Renal cortex interstitium (tissue), 15 donors: ENCODE measurements at places on chromosomes 1 and 21. TPM values are rescaled to one million over a fixed set of nuclear protein-coding genes. Genes with fewer than 3 reads are reported as not detected.
A peak's percentile ranks its signal among the peaks of the same experiment; 100 is the strongest.

- DNase-seq, result no peak
Observed at GRCh38 chr21:34189506-34189905, 116.1 kb downstream of the MRPS6 start.

- no peak for DNase-seq
Observed at GRCh38 chr1:82318921-82319320, 518.2 kb downstream of the ADGRL2 start.

GRCh38 chr1:104929280-104929679 is 1179.6 kb downstream of the AMY1C start:
- DNase-seq, result no peak

DNA sequence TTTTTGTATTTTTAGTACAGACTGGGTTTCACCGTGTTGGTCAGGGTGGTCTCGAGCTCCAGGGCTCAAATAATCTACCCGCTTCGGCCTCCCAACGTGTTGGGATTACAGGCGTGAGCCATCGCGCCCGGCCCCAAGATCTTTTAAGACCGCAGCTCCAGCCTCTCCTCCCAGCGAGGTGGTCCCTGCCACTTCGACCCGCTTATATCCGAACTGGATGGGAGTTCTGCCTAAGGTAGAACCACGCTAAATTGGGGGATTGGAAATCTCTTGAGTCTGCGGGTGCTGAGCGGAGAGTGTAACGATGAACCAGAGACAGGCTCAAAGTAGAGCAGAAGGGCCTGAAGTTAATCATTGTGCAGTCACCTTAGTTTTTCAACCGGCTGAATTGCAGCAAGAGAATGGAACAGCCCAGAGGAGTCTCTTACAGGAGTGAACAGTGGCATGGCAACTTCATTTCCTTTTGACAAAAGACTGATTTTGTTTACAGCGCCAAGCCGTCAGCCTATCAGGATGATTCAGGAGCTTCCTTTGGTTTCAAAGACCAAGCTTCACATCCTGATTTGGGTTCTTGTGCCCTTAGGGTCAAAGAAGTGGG is 726 bp upstream of the CYB5R1 start:
- no peak for DNase-seq

GRCh38 chr1:12556957-12557935 is 60.8 kb downstream of the DHRS3 start:
- DNase-seq, result no peak

- DNase-seq, result no peak
Observed at GRCh38 chr1:210828996-210829596, 304.9 kb downstream of the KCNH1 start.

DNA sequence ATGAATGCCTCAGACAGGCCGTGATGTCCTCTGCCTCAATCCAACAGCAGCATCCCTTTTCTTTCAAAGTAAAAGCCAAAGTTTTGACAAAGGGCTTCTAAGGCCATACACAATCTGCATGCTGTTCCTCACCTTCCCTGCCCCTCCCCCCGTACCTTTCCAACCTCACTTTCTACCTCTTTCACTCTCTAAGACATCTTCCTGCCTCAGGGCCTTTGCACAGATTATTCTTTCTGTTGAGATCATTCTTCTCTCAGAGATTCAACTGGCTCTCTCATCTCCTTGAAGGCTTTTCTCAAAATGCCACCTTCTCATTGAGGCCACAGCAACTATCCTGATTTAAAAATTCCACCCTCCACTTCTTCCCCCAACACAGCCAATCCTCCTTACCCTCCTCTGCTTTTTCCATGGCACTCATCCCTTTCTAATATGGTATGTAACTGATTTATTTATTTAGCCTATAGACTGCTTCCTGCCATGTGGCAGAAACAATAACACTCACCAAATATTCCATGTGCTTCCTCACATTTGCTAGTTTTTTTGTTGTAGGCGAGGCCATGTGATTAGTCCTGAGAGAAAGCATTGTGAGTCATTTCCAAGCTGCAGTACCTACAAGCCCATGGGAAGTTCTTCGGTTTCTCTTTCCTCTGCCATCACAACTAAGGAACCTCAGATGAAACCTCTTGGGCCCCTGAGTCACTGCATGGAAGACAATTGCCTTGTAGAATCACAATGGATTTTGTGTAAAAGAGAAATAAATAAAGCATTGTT is 58.7 kb upstream of the GADD45A start:
- DNase-seq, result no peak

Gene COL9A2
- polyA plus RNA-seq, result 28.5 TPM

DNA sequence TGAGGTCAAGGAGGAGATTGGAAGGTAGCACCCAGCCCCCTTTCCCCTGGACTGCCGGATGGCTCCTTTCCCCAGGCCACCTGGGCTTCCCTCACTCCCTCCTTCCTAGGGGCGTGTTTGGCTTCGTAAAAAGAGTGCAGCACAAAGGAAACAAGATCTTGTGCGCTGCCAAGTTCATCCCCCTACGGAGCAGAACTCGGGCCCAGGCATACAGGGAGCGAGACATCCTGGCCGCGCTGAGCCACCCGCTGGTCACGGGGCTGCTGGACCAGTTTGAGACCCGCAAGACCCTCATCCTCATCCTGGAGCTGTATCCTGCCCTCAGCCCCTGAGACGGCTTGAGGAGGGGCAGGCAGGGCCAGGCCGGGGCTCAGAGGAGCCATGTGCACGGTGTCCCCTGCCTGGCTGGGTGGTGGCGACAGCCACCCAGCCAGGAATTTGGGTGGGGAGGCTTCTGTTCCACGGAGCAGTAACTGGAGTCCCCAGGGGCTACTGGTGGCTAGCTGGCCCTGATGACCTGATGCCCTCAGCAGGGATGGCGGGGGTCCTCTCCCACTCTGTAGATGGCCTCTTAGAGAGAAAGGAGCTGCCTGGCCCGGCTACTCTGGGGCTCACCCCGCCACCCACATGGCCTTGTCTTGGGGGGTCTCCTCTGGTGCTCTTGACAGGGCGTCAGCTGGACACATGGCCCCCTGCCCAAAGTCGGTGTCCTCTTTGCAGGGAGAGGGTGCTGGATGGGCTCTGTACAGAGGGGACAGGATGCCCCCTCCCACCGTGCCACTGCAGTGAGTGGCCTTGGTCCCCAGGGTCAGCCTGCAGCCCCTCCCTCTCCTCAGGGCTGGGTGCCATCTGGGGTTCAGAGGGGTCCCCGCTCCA is 39.5 kb downstream of the TRIM11 start:
- DNase-seq, result no peak

- peak; percentile 74 for DNase-seq
Observed at GRCh38 chr1:206909161-206909882, 12.1 kb downstream of the IL24 start.

- DNase-seq, result peak; percentile 46
Observed at GRCh38 chr1:51189421-51190073, 46.5 kb upstream of the RNF11 start.

Gene FAM163A
- polyA plus RNA-seq, result 0.90 TPM

- DNase-seq, result no peak
Observed at GRCh38 chr1:44316231-44316759, 38.8 kb downstream of the ERI3 start.

GRCh38 chr1:111285879-111286278 is 4.8 kb upstream of the CHIA start:
- no peak for DNase-seq

- DNase-seq, result no peak
Observed at GRCh38 chr1:39952359-39953110, 2.4 kb upstream of the MFSD2A start.

DNA sequence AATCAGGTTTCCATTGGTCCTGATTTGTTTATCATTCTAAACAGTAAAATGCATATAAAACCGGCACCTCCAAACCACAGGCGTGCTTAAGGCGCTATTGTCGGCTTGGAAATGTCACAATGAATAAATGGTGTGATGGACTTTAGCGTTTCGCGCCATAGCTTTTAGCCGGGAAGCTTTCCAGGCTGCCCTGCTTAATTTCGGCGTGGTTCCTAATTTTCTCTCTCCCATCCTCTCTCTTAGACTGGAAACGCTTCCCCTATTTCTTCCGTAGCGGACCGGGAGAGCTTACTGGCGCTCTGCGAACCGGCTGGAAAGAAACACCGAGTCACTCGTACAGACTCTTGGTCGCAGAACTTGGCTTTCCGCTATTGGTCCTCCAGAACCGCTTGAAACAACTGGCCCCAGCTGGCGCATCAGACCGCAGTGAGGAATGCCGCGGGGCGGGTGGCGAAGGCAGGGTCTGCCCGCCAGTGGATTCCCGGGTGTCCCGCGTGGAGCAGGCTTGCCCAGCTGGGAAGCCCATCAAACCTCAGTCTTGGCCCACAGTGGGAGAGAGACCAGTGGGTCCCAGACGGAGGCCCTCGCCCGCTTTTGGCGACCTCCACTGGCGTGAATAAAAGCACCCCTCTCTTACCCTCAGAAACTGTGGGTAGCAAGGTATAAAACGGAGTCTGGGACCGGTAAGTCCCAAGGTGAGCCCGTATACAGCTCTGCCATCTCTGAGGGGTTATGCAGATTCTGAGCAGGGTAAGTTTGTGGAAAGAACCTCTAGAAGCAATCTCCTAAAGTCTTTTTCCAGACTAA is 4.0 kb upstream of the LHX8 start:
- DNase-seq, result no peak

Gene TIAM1
- polyA plus RNA-seq, result 13.5 TPM

Gene ZYG11A
- 0.11 TPM for polyA plus RNA-seq

Gene PRRX1
- 1.4 TPM for polyA plus RNA-seq

Gene KRTAP10-3
- polyA plus RNA-seq, result not detected

- DNase-seq, result no peak
Observed at GRCh38 chr1:54543729-54544496, 4.1 kb upstream of the ACOT11 start.

Gene NUP210L
- polyA plus RNA-seq, result 0.17 TPM

Gene TFF2
- not detected for polyA plus RNA-seq

DNA sequence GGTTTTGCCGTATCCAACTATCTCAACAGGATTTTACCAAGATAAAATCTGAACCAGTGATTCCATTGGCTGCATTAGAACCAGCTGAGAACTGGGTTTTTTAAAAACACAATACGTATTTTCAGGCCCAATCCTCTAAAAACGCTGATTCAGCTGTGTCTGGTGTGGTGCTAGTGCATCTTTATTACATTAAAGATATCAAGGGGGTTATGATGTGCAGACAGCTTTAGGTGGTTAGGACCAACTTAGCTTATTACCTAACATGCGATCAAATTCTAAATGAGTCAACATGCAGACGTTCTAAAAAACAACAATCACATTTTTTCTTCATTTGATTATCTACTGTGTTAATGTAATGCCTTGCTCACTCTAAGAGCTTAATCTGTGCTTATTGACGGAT is 32.0 kb upstream of the EXO1 start:
- DNase-seq, result no peak

DNA sequence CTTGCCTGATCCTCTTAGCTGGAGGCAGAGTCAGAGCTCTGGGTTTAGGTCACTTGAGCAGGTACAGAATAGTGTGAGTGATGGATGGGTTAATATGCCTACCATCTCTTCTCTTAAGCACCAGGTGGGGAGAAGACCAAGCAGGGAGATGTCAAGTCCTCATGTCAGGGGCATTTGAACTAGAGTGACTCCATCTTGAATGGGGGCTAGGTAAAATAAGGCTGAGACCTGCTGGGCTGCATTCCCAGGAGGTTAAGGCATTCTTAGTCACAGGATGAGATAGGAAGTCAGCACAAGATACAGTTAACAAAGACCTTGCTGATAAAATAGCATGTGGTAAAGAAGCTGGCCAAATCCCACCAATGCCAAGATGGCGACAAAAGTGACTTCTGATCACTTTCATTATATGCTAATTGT is 77.4 kb upstream of the BTG3 start:
- no peak for DNase-seq

Gene GART
- 83.8 TPM for polyA plus RNA-seq

Gene SRGAP2B
- polyA plus RNA-seq, result 33.9 TPM

- peak; percentile 38 for DNase-seq
Observed at GRCh38 chr21:41460578-41461527, 34.8 kb downstream of the MX1 start.

GRCh38 chr1:174791863-174792262 is 207.9 kb upstream of the CACYBP start:
- no peak for DNase-seq

DNA sequence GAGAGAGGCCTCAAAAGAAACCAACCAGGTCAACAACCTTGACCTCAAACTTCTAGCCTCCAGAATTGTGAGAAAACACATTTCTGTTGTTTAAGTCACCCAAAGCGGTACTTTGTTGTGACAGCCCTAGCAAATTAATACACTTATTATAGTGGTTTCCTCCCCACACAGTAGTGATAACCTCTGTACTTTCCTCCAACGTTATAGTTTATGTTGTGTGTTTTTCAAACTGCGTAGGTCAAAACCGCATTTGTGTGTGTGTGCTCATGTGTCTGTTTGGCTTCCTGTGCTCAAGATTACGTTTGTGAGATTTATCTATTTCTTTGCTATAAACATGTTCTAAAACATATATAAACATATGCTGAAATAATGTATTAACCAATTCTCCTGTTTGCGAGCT is 667.8 kb upstream of the USP24 start:
- DNase-seq, result no peak

DNA sequence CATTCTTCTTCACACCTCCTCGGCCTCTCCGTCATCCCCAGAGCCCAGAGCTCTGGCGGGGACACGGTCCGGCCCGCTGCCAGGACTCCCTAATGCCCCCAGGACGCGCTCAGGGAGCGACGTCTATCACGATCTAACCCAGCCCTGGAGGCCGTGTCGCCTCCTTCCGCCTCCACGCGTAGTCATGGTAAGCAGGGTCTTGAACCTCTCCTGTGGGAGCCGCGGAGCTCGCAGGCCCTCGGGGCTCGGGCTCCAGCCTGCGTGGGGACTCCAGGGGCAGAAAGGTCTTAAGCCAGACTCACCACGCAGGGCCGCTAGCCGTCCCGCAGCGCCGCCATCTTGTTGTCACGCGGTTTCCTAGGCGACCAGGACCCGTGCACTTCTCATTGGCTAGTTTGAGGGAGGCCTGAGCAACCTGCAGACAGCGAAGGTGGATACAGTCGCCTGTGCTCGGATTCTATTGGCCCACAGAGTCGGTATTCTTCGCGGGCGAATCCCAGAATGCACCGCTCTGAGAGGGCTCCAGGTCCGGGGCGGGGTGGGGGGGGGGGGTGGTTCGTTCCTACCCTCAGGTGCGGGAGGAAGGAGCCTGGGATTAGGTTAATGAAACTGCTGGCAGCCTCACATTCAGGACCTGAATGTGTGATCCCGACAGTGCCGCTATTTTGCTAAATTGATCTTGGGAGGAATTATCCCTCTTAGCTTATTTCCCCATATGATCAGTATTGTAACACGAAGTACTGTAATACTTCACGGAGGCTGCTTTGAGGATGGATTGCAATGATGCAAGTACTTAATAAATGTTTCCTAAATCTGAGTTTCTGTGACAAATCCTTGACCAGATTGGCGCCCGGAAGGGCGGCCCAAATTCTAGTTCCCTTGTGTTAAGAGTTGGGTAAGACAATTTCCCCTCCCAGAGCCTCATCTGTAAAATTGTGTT is at the start of gene UBXN11:
UBXN11 (minus strand) TSS at position 347 of the 940 bp plus-strand sequence. CDS start 3,753 bp downstream, outside the sequence.
- DNase-seq, result peak; percentile 93

- no peak for DNase-seq
Observed at GRCh38 chr1:186967656-186968394, 139.1 kb downstream of the PLA2G4A start.

DNA sequence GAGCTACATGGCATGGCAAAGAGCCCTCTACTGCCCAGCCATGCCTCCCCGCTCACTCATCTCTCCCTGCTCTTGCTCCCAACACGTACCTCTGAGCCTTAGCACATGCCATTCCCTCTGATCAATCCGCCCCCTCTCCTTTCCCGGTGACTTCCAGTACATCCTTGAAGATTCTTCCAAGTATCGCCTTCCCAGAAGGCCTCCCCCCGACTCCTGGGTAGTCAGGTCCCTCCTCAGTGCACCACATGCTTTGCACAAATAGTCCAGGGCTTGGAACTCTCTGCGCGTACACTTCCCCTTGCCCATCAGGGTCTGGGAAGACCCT is 77.0 kb upstream of the IFFO2 start:
- no peak for DNase-seq

GRCh38 chr1:181558416-181558815 is 75.1 kb downstream of the CACNA1E start:
- no peak for DNase-seq
